Femur (tissue), 1 donor: ENCODE measurements at places on chromosomes 16 and 17.

DNA sequence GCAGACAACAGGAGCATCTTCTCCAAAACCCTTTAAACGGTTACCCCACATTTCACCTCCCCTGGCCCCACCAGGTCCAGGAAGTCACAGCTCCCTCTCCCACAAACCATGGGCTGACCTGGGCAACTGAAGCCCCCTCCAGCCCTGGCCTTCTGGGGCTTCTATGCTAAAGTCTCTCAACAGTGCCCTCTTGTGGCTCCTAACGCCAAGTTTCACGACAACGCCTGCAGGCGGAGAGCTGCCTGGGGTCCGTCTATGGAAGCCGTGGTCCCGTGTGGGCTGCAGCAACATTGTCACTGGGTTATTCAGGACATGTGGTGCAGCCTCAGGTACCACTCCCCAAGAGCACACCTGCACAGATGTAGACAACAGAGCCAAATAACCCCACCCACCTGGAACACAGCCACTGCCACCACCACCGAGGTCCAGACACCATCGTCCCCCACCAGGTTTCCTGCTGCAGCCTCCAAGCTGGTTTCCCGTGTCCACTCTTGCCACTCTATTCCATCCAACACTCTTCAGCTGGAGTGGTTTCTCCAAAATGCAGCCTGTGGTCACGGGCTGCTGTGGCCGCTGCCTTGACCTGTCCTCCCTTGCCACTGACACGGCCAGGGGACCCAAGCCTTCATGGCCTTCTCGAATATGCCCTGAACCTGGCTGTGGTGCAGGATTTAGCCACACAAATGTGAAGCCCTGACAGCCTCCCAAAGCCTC is 19.1 kb downstream of the C16orf95 start:
- DNase-seq: no peak

DNA sequence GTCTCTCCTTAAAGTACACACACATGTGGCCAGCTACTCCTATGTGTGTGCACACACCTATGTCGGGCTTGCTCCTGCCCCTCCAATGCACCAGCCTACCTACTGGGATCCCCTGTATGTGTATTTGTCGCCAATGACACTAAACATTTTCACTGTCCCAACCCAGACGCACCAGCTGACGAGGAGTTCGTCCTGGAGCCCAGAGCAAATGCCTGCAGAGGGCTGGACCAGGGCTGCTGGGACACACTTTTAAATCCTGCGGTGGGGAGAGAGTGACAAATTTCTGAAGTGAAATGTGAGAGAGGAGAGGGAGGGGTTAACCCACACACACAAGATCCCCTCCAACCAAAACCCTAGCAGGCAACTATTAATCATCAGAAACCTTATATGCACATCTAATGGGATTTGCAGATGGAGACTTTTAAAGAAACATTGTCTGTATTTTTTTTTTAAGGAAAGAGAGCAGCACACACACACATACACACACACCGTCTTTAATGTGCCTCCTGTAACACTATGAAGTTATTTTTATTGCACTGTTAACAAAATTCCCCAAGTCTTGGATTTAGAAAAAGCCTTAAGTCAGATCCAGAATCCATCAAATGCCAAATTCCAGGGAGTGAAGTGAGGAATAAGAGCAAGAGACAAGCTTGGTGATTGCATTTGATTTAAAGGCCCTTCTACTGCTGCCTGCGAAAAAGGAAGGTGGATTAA is at the start of gene MEOX1:
TSS of gene MEOX1 (minus strand) at position 224 of the 714 bp plus-strand sequence. CDS start 388 bp downstream, outside the sequence.
- DNase-seq: peak; percentile 77

GRCh38 chr17:55266958-55267688 is 2.4 kb downstream of the HLF start:
- peak; percentile 19 for DNase-seq

- peak; percentile 55 for DNase-seq
Observed at GRCh38 chr17:76376318-76377133, 7.9 kb upstream of the SPHK1 start.

DNA sequence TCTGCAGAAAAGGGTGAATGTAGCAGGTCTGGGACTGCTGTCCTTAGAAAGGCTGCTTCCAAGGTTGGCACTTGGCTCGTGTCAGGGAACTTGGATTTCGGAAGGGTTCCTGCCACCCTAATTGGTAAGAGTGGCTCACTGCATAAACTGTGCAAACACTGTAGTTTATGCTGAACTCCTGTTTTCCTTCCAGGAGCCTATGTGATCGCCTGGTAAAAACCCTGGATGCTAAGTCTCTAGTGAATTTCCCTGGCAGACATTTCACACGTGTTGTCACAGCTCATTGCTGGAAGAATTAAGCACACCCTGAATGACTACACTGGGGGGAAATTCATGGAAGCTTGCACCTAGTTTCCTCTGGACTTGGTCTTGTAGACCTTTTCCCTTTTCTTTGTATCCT is 140.1 kb downstream of the SPECC1 start:
- no peak for DNase-seq

- no peak for DNase-seq
Observed at GRCh38 chr17:4891411-4892410, 7.6 kb upstream of the C17orf107 start.

GRCh38 chr16:88102597-88102996 is 151.4 kb downstream of the BANP start:
- no peak for DNase-seq
